Right forelimb (tissue), 1 donor: ENCODE measurements at places on chromosomes 2 and 18.

DNA sequence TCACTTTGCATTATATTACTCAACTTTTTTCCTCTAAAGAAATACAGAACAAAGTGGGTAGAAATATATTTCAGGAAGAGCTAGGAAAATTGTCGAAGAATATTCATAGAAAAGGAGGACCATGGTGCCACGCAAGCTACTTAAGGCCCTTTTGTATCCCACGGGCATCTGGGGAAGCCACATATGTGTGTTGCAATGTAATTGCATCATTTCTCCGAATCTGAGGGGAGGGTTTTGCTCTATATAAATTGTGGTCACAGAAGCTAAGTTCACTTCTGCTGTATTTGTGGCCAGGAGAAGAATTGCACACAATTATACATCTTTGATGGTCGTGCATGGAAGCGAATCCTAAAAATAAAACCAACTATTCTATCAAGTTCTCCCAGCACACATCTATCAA is 360.3 kb downstream of the IRS1 start:
- no peak for DNase-seq

DNA sequence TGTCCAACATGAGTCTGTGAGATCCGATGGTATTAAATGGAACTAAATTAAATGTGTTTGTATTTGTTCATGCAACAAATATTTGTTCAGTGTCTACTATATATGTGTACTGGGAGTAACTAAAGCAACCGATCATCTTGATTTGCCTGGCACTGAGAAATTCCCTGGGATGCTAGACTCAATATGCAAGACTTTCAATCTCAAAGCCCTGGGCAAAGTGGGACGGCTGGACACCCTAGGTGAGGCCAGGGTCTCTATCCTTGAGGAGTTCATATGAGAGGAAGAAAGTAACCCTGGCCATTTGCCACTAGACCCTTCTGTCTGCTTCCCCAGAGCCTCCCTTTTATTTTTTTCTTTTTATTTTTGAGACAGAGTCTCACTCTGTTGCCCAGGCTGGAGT is 44.0 kb upstream of the HPCAL1 start:
- DNase-seq: no peak

DNA sequence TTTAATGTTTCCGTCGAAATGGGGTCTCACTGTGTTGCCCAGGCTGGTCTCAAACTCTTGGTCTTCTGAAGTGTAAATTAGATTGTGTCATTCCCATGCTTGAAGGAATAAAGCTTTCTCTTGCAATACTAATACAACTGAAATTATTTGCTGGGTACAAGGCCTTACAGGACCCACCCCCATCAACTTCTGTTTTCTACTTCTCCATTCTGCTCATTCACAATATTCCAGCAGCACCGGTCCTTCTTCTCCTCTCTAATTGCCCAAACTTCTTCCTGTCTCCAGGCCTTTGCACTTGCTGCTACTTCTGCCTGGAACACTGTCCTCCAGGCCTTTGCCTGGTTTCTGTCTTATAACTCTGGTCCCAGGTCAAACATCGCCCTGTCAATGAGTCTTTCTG is 73.8 kb downstream of the APOB start:
- no peak for DNase-seq

- DNase-seq: no peak
These were observed 186.2 kb upstream of the GCFC2 start for GRCh38 chr2:75896779-75897366.

DNA sequence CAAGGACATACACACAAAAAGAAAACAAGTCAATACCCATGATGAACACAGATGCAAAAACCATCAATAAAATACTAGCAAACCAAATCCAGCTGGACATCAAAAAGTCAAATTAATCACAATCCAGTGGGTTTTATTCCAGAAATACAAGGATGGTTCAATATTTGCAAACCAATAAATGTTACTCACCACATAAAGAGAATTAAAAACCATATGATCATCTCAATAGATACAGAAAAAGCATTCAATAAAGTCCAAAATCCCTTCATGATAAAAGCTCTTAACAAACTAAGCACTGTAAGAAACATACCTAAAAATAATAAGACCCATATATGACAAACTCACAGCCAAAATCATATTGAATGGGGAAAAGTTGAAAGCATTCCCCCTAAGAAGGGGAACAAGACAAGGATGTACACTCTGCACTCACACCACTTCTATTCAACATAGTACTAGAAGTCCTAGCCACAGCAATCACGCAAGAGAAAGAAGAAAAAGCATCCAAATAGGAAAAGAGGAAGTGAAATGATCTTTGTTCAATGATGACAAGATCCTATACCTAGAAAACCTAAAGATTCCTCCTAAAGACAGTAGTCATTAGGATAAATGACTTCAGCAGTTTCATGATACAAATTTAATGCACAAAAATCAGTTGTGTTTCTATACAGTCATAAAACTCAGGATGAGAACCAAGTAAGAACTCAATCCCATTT is 62.6 kb downstream of the TRAPPC8 start:
- DNase-seq: no peak

DNA sequence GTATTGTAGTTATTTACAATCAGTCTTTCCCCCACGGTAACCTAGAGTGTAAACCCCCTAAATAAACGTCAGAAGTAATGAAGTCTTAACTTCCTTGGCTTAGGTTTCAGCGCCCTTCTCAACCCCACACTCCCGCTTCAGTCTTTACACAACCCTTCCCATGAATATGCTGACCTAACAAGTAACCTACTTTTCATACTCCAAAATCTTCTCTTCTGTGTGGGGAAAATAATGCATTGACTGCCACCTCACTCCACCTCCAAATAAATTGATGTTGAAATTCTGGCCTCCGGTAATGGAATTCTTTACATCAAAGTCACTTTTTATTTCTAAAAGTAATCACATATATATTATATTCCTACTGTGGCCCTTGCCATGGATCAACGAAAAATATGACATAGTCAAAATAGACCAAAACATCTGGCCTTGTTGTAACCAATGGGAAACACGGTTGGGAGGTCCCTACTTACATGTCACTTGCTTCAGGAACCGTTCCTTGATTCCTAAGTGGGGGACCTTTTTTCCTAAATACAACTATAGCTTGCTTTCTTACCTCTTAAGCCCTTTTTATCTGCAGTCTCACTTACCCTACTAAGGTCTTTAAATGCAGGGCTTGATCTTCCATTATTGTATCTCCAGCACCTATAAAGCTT is 961 bp downstream of the GEN1 start:
- DNase-seq: no peak

- DNase-seq: peak; percentile 75
These were observed 199.3 kb upstream of the EPAS1 start for GRCh38 chr2:46097714-46098480.

DNA sequence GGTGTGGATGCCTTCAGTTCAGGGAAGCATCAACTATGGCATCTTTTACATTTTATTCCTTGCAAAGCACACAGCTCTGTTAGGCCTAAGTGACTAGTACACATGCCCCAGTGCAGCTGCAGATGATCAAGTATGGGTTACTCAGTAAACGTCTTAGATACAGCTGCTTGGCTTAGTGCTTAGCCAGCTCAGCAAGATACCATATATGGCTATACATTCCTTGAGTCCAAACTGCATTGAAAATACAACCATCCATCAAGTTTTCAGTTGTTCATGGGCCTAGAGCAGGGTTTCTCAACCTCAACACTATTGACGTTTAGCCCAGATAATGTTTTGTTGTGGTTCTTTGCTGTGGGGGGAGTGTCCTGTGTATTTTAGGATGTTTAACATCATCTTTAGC is 769.9 kb downstream of the TSN start:
- DNase-seq: no peak

- DNase-seq: no peak
These were observed 122.8 kb upstream of the COL5A2 start for GRCh38 chr2:189302274-189302948.

- no peak for DNase-seq
These were observed 1640.1 kb upstream of the CELF4 start for GRCh38 chr18:39205565-39206195.

DNA sequence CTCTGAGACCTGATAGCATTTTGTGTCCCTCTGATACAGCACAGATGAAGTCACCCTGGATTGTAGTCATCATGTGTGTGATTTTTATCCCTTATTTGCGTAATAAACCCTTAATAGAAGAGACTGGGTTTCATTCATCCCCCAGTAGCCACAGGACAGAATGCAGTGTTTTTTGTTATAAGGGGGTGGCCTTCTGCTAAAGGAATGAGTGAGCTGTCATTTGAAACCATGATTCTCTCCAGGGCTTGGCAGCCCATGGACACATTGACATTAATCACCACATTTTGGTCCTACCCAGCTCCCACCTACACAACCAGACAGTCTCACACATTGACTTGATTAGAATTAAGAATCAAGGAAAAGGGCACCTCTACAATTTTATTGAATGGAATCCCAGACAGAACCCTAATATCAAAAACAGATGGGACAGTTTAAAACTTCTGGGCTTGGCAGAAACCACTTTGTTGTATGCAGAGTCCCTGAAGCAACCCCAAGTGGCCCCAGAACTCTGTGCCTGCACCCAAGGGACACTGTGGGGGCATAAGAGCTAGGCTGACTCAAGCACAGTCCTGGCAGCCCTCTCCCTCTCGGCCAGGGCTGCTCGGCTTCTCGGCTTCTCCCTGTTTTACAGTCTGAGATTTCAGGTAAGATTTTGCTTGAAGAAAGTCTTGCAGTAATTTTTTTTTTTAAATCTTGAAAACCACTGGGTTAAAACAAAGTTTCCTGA is 254.0 kb upstream of the SLC14A2 start:
- no peak for DNase-seq

DNA sequence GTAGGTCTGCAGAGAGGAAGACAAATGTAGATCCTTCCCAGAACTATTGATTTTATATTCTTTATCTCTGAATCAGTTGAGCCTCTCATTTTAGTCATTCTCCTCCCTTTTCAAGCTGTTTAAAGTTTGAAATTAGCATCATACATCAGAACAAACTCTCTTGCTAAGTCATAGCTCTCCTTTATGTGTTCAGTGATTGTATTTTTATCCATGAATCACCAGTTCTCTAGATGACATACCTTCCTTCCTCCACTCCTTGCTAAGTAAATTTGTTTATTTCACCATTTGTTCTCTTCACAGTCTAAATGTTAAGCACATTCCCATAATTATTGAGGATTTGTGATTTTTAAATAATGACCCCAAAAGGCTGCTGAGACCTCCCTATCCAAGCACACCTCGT is 63.5 kb upstream of the RAPGEF4 start:
- no peak for DNase-seq

DNA sequence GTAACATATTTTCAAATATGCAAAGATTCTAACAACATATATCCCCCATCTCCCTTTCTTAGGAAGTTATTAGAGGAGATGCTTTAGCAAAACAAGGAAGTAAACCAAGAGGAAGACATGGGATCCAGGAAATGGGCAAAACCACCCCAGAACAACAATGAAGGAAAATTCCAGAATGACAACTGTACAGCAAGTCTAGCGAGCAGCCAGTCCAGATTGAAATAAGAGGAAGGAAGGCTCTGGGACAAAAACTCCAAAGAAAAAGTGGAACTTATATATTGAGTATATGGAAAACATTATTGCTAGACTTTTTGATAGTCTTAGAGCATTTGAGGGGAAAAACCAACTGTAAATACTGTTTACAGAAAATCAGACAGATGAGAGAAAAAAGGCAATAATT is 2.9 kb upstream of the ARPC2 start:
- no peak for DNase-seq

DNA sequence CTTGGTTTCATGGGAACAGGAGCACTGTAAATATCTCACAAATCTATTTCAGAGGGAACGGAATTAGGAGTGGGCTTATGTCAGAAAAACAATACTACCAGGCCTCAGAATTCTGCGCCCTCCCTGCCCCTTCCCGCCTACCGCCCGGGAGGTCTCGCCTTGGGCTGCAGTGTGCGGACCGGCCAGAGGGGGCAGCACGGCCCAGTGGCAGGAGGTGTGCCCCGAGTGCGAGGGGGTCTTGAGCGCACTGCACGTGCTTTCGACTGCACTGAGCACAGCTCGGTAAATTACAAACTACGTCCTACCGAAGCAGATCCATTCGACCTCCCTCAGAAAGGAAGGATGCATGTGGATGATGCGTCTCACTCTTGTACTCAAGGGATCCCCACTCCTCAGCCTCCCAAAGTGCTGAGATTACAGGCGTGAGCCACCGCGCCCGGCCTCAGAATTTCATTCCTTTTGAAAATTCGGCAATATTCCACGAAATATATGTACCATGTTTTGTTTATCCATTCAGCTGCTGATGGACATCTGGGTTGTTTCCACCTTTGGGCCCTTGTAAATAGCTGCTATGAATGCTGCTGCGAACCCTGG is 297.0 kb downstream of the BCL2 start:
- DNase-seq: no peak

- peak; percentile 63 for DNase-seq
These were observed 24.4 kb downstream of the ZNF892 start for GRCh38 chr2:95231723-95232122.

DNA sequence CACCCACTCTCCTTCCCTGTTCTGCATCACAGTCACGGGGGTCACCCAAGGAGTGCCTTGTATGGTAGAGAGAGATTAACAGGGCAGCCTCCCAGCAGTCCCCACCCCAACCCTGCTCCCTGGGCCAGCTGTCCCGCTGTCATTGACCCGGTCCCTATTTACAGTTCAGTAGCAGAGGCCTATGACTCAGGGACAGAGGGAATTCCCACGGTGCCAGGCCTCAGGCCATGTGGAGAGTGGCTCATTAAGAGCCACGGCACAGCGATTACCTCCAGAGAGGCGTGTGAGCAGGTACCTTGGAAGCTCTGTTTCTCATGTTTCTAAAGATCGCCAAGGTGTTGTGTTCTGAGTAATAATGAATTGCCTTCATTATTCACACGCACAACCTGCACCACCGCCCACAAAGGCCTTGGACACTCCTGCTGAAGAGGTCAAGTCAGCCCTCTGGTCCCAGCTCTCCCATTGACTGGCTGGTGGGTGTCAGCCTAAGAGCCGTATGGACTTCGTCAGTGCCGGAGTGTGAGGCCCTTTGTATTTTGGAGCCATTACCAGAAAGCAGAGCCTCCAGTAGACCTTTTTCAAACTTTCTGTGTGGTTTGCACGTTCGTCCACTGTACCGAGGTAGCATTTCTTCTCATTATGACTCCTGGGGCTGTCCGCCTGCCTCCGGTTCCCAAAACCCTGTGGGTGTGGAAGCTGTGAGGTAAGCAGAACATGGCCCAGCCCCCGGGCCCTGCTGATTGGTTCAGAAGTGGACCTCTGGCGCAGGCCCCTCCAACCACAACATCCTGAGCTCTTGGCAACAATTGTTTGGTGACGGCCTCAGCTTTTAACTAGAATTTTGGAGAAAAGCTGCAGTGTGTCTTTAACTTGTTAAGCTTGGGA is 47.0 kb downstream of the SERTAD2 start:
- DNase-seq: peak; percentile 87
